ENCODE measurements at places on chromosomes 6 and 20. TPM values are rescaled to one million over a fixed set of nuclear protein-coding genes. Genes with fewer than 3 reads are reported as not detected.

CLPSL1 gene
- total RNA-seq, result not detected

SLC13A3 gene
- 2.5 TPM for total RNA-seq

NKX2-2 gene
- not detected for total RNA-seq

TRIM40 gene
- total RNA-seq, result not detected

KIAA1755 gene
- not detected for total RNA-seq

PLCB1 gene
- 17.6 TPM for total RNA-seq

AHCY gene
- 263 TPM for total RNA-seq

REV3L gene
- total RNA-seq, result 14.0 TPM

HTR1E gene
- total RNA-seq, result not detected

All from cardiac muscle cell (in vitro differentiated cells and primary cell).